Ammon's horn (tissue), 1 donor: ENCODE measurements at places on chromosomes 4 and X.
A peak's percentile ranks its signal among the peaks of the same experiment; 100 is the strongest.

- DNase-seq: peak; percentile 73
Measured at GRCh38 chr4:183903021-183903760, 1.9 kb upstream of the STOX2 start.

GRCh38 chrX:72308566-72309296 is 3.0 kb upstream of the CITED1 start:
- peak; percentile 38 for DNase-seq

GRCh38 chrX:79408623-79409322 is 41.6 kb upstream of the ITM2A start:
- DNase-seq: no peak

DNA sequence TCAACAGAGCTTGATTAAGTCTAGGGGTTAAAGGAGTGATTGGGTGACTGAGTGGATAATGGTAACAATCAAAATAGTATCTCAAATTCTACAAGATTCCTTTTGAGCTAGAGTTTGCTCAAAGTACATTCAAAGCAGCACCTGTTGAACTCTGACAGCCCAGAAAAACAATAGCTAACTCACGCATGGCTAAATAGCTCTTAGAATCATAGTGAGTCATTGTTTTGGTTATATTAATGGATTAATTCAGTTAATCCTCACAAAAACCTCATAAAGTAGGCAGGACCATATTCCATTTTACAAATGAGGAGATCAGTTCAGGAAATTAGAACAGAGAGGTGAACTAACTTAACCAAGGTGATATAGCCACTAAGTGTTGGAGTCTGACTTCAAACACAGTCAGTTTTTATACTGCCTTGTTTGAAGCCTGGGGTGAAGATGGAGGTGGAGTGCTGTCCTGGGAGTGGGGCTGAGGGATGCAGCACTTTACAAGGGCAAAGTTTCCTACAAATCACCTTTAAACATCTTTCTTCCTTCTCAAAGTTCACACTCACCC is 35.9 kb upstream of the PPM1K start:
- DNase-seq: no peak

DNA sequence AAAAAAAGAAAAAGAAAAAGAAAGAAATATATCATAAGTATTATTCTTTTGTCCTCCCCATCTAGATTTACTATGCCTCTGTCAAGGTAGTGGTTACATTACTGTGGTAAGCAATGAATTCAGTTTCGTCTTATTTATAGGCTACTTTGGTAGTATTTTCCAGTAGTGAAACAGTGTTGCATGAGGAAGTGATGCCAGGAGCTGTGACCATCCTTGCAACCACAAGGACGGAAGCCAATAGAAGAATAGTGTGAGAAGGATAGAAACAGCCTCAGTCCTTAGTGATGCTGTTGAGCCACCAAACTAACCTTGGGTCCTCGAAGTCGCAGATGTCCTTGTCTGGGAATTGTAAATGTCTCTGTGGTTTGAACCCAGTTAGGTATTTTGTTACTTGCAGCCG is 328.5 kb downstream of the PPP3CA start:
- no peak for DNase-seq

- no peak for DNase-seq
Measured at GRCh38 chrX:37364666-37365065, 15.5 kb downstream of the PRRG1 start.

DNA sequence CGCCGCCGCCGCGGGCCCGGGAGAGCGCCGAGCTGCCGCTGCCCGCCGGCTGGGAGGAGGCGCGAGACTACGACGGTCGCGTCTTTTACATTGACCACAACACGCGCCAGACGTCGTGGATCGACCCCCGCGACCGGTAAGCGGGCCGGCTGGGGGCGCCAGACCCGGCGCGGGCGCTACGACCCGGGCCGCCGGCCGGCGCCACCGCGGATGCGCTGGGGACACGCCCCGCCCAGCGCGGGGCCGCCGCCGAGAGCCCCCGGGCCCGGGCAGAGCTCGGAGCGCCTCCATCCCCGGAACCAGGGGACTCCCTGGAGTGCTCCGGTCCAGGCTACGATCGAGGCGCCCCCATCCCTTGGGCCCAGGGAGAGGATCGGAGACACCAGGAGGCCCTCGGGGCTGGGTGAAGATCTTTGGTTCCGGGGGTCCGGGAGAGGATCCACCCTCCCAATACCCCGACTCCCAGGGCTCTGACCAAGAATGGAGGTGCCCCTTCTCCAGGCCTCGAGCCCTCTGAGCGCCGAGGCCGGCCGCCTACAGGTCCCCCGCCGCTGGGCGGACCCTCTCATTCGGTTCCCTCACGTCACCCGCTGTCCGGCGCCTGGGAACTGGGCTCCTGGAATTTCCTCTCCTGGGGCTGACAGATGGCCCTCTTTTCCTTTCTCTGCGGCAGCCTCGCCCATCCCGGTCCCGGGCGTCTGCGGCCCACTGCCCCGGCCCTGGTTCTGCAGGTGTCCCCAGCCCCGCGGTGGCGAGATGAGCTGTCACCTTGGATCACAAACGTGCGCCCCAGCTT is 48.8 kb downstream of the CLDN34 start:
- no peak for DNase-seq

GRCh38 chr4:12932203-12932788 is 551.8 kb downstream of the RAB28 start:
- no peak for DNase-seq

DNA sequence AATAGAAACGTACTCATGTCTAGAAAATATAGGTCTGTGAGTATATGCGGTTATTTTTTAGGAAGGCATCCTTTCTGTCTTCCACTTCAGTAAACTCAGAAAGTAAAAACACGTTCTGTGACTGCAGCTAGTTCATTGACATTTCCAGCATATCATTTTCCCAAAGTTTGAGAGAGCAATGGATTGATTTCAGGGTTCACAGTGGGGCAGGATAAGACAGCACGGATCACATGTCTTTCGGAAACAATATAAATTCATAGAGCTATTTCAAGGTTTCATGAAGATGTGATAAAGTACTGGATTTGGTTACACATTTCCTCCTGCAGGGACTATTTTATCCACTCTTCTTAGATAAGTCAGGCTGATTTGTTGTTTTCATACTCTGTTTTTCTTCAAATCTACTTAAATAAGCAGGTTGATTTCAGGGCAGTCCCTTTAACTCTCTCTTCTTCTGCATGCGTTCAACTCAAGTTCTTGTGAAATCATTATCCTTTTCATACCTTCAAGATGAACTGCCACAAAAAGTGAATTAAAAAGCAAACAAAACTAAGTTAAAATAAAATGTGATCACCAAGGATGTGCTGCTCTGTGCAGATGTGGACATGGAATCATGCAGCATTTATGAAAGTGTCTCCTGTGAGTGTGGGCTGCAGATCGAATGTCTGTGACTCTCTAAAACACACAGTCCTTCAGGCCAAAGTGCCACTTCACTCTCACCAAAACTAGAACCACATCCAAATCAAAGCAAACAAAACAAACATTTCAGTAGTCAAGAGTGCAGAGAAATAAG is 187.7 kb downstream of the UNC5C start:
- no peak for DNase-seq

DNA sequence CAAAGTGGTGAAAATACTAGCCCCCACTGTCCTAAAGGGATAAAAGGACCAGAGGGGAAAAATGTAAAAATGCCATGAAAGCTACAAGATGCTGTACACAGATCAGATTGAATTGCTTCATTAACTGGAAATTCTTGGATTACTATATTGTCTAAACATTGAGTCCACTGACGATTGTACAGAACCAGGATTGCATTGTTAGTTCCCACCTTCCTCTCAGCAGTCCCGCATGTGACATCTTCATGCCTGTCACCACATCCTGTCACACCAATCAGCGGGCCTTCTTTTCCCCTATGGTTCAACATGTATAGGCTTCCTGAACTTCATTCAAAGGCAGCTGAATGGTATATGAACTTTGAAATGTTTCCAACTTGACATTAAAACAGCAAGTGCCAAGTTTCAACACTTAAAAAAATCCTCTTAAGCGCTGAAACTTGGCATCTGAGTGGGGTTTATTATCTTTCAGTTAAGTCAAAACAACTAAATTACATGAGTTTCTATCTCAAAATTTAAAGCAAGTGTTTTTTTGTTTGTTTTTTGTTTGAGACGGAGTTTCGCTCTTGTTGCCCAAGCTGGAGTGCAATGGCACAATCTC is 24.6 kb downstream of the ZRSR2 start:
- DNase-seq: no peak

GRCh38 chrX:7985568-7985967 is 58.4 kb upstream of the PNPLA4 start:
- no peak for DNase-seq

DNA sequence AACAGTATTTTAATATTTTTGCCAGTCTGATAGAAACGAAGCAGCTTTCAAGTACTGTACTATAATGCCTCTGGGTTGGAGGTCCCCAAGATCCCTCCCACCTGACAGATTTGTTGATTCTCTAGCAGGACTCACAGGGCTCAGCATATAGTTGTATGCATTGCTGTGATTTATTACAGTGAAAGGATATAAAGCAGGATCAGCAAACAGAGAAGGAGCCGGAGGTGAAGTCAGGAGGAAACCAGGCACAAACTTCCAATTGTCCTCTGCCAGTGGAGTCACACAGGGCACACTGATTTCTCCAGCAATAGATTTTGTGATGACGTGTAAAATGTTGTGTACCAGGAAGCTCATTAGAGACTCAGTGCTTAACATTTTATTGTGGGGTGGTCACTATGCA is 19.0 kb downstream of the USP53 start:
- DNase-seq: no peak

DNA sequence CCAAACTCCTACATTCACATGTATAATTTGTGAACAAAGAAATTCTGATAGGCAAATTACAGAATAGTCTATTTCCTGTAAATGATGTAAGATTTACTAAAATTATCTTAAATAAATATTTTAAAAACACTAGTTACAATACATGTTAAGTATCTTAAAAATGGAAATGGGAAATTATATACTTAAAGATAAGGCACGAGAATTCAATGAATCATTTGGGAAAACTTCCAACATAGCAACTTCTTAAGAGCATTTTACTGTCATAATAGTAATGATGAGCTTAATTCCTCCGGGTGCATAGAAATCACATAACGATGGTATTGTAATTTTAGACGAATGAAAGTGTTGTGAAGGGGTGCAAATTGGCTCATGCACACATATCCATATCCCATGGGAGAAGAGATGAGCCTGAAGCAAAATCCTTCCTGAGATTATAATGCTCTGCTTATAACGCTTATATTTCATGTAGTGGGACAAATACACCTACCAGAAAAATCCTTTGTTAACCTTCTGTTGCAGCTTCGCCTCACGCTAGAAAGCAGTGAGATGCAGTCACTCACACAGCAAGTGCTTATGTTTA is 873.5 kb downstream of the PDHA2 start:
- no peak for DNase-seq

- no peak for DNase-seq
Measured at GRCh38 chr4:98659106-98659592, 738 bp upstream of the TSPAN5 start.

DNA sequence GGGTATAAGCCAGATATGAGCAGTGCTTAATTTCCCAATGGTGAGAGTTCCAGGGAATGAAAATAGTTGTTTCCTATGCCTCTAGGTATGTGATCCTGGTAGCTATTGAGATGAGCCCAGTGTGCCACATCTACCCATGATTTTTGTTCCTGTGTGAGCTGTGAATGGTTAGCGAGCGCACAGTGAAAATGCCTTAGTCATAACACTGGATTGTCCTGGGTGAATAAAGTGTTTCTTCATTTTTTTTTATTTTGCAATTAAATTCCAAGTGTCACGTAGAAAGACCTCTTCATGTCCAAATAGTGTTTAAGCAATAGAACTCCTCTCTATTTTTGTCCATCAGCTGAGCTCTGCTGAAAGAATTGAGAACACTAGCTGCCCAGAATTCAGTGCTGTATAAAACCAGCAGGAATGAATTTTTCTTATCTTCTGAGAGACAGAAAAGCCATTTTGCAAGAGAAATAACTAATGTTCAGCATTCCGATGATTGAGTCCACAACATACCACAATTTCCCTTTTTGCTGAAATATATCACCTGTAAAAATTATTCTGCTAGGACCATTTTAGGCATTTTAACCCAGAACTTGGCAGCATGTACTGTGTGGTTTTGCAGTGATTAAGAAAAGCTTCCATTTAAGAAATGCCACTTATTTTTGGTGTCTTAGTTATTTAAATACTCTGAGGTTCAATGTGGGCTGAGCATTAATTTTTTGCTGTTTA is 5.6 kb downstream of the MAOA start:
- DNase-seq: no peak

GRCh38 chrX:16643176-16643575 is 6.8 kb upstream of the S100G start:
- no peak for DNase-seq

DNA sequence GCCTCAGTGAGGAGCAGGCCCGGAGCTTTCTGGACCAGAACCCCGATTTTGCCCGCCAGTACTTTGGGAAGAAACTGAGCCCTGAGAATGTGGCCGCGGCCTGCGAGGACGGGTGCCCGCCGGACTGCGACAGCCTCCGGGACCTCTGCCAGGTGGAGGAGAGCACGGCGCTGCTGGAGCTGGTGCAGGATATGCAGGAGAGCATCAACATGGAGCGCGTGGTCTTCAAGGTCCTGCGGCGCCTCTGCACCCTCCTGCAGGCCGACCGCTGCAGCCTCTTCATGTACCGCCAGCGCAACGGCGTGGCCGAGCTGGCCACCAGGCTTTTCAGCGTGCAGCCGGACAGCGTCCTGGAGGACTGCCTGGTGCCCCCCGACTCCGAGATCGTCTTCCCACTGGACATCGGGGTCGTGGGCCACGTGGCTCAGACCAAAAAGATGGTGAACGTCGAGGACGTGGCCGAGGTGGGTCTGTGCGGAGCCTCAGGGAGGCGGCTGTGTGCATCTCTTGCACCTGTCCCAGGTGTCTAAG is 323 bp downstream of the PDE6B start:
- no peak for DNase-seq
